ENCODE measurements at places on chromosomes 3 and 15.

DNA sequence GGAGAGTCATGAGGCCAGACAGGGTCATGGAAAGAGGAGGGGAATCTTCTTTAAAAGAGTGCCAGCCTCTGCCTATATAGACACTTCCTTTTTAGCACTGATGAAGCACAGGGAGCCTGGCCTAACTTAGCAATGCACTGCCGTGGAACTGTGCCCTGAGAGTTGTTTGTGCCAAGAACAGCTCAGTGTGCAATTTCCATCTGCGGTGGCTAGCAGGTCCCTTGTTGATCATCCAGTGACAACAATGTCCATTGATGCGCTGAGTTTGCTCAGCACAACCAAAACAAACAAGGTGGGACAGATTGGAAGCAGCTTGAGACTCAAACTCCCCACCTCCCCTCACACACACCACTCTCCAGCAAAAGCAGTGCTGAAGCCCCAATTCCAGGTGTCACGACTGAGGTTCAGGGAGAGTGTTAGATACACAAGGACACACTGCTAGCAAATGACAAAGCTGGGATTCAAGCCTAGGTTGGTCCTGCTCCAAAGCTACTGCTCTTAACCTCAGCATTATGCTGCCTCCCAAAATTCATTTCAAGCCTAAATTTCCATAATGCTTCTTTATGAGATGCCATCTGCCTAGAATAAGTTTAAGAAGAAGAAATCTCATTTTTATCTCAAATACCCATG lies 316.6 kb upstream of the UBE2E2 start:
- no peak for DNase-seq

GRCh38 chr15:96720251-96720650 lies 389.8 kb downstream of the NR2F2 start:
- DNase-seq, result peak; percentile 15

GRCh38 chr3:136193278-136194054 lies 2.7 kb downstream of the MSL2 start:
- DNase-seq, result no peak

- DNase-seq, result no peak
These were observed 163.2 kb downstream of the FBLN2 start for GRCh38 chr3:13711911-13712650.

GRCh38 chr3:22101811-22102210 lies 350.8 kb upstream of the ZNF385D start:
- DNase-seq, result no peak

- DNase-seq, result no peak
These were observed 739.9 kb upstream of the NR2F2 start for GRCh38 chr15:95590533-95591044.

GRCh38 chr3:10577486-10577885 lies 72.1 kb upstream of the ATP2B2 start:
- DNase-seq, result no peak

DNA sequence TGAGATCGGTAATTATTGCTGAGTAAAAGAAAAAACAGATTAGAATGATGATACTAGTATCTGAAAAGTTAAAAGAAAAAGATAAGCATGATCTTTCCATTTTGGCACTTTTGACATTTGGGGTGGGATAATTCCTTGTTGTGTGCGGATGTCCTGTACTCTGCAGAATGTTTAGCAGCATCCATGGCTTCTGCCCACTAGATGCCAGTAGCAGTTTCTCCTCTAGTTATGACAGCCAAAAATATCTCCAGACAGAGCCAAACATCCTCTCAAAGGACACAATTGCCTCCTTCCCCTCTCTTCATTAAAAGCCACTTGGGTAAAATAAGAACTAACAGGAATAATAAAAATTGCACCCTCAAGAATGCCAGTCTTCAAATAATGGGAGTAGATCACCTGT lies 468.8 kb upstream of the GRM7 start:
- no peak for DNase-seq

- DNase-seq, result no peak
These were observed 3.3 kb downstream of the P2RY14 start for GRCh38 chr3:151275091-151275490.

- no peak for DNase-seq
These were observed 54.3 kb upstream of the FGD5 start for GRCh38 chr3:14764331-14765059.

DNA sequence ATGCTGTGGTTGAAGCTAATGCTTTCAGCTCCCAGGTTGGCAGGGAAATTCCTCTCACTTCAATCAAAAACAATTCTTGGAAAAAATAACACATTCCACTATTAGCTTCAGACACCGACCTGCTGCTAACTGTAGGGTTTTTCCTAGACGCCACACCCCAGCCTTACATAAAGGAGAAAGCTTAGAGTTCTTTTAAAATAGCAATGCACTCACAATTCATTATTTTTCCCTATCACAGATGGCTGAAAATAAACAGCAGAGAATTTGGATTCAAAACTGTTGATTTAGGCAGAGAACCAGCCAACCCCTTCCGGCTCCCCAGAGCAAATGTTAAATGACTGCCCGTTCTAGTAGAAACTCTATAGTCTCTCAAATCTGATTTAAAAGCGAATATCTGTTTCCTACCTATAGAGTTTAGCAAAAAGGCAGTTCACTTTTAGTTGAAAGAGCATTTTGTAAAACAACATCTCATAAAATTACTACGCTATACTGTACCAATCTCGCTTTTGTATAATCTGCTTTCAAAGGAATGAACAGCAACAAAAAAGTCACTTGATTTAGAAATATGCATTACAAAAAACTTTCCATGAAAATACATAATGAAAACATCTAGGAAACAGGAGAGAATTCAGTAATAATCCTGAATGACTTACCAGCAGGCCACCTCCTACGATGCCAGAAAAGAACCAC lies 586 bp downstream of the TM4SF1 start:
- no peak for DNase-seq

DNA sequence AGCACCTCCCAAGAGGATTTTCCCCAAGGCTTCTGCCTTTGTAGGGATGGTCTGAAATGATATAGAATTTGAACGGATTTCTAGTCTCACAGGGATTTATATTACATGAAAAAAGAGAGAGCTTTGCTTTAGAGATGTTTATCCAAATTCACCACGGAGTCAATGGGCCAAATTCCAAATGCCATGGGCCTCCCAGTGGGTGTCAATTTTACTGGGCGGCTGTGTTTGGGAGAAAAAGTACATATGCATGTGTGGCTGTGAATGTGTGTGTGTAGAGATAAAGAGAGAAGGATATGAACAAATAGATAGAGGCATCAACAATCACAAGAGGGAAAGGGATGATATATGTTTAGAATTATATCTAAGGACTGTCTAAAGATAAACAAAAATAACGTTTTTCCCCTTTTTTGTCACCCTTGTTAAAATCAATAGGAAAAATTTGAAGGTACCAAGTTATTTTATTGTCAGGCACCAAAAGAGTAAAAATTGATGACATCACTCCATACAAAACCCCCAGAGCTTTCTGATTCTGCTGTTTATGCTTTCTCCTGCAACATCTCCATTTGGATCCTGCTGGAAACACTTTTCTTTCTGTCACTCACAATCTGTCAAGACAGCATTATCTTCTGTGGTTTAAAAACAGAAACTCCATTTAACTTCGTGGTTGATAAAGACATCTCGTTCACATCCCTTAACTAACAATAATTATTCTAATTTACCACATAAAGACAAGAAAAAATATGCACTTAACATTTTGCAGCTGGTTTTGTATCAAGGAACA lies 160.7 kb downstream of the FHIT start:
- no peak for DNase-seq

DNA sequence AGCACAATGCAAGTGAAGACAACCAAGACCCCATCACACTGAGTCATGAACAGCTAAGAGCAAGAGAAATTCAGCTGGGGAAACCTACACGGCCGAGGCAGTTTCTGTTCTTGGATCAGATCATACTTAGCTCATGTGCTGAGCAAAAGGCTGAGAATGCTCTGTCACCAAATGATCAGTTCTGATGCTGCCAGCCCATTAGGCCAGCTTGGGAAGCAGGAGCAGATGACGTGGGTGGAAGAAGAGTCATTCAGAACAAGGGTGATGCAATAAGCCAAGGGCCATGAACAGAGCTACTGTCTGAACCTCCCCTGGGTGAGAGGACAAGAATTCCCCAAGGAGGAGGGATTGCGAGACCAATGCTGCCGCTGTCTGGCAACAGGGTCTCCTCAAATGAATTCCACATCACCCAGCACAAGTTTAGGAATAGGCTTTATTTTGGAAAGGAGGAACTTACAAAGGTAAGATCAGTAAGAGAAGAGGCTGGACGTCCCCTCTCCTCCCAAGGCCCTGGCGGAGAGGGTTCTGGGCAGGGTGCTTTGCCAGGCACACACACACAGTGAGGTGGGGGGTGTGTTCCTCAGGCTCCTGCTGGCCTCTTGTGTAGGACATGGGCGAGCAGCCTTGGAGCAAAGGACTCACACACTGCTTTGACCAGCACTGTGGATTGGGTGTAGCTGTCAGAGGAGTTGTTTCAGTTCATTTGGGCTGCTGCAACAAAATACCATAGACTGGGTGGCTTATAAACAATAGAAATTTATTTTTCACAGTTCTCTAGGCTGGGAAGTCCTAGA lies 65.6 kb upstream of the CTXND1 start:
- DNase-seq, result no peak

DNA sequence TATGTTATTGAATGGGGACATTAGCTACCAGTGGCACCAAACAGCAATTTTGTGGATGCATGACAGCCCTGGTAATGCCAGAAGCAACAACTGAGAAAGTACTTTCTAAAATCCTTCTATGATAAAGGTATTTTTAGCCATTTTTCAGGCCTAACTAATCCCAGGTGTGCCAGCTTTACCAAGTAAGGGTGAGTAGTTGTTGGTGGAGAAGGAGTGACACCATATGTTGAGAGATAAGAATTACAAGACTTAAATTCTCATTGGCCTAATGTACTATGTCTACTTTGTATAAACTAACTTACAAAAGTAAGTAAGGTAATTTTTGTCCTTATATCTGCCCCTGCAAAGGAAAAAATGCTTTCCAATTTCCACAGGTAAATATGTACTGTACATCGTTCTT lies 4.1 kb upstream of the COX17 start:
- no peak for DNase-seq

DNA sequence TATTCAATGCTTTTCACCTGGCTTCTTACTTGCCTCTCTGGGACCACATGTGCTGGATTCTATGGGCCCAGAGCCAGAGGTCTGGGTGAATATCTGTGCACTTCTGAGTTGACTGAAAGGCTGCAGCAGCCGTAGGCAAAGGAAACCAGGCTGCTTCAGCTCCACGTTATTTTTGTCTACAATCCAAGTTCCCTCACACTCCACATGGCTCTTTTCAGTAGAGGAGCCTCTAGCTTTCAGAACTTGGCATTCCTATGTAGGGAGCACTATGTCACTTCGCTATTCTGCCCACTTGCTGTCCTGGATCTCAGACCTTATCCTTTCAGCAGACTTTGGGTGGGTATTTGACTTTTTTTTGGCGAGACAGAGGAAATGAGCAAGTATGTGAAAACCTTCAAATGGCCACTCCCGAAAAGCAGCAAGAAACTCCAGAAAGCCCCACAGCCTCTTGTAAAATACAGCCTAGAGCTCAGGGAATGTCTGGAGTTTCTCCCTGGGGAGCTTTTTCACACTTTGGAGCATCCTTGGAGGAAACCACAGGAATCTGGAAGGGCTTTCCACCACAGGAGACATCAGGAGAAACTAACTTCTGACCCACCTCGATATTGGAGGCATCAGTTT lies 80.9 kb downstream of the DUT start:
- DNase-seq, result no peak

GRCh38 chr15:48759921-48760320 lies 50.9 kb downstream of the CEP152 start:
- DNase-seq, result no peak

DNA sequence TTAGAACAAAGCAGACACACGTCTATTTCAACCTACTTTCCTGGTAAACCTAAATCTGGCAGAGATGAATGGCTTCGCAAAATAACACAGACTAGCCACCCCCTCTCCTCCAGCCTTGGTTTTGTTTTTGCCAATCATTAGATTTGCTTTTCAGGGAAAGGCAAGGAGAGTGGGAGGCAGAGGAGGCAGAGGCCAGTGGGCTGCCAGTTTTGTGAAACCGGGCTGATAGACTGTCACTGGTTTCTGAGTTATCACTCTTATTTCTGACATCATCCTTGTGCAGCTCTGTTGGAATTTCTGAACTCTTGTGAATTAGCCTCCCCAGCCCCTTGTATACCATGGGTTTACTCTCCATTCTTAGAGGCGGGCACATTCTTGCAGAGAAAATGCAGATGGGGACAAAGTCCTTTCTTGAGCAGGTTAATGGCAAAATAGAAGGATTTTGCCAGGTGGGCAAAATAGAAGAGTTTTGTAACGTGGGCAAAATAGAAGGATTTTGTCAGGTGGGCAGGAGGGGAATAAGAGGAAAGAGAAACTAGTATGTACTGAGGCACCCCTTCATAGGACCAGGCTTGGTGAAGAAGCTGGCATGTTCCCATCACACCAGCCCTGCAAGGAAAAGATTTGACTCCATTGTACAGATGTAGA lies 3.2 kb upstream of the FEM1B start:
- no peak for DNase-seq

- DNase-seq, result no peak
These were observed 362.1 kb downstream of the LRRC3B start for GRCh38 chr3:26984416-26985390.

DNA sequence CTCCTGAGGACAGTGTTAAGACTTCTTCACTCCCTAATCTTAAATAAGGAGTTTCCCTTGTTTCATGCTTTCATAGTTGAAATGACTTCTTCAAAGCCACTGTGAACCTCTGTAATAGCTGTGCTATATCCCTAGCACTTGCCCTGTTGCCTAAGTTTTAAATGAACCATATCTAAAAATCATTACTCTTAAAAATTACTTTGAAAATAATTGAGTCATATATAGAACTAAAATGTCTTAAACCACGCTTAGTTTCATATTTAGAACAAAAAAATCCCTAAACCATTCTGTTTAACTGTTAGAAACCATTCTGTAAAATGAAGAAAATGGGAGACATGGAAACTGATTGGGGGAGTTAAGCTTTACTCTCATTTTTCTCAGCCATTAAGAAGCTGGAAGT lies 29.8 kb downstream of the DNAJC19 start:
- no peak for DNase-seq

DNA sequence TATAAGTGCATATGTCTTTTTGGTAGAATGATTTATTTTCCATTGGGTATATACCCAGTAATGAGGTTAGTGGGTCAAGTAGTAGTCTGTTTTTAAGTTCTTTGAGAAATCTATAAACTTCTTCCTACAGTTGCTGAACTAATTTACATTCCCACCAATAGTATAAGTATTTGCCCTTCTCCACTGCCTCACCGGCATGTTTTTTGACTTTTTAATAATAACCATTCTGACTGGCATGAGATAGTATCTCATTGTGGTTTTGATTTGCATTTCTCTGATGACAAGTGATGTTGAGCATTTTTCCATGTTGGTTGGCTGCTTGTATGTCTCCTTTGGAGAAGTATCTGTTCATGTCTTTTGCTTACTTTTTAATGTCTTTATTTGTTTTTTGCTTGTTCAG lies 94.1 kb upstream of the TP63 start:
- DNase-seq, result no peak

GRCh38 chr15:48392356-48392755 lies 61.1 kb downstream of the DUT start:
- DNase-seq, result no peak

- DNase-seq, result peak; percentile 24
These were observed 33.3 kb upstream of the PAQR5 start for GRCh38 chr15:69265347-69265955.

All from CD4-positive, alpha-beta T cell treated with Interleukin-1 beta for 1 hour (primary cell).